ENCODE measurements at places on chromosomes 2 and 18.

DNA sequence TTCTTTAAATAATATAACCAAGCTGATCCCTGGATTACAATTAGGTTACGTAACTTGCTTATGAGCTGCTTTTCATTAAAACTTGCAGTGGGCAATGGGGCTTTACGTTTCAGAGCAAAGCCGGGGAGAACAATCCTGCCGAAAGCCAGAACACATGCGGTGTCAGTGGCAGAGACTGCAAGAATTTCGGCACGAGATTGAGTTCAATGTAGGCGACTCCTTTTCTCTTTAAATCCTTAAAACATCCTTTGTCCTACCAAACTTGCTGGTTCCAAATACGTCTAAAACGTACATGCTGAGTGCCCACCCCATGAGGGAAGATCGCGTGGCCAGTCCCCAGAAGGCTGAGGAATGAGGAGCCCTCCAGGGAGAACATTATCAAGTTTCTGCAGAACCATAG, 36.8 kb upstream of the NCOA1 start:
- DNase-seq: no peak

DNA sequence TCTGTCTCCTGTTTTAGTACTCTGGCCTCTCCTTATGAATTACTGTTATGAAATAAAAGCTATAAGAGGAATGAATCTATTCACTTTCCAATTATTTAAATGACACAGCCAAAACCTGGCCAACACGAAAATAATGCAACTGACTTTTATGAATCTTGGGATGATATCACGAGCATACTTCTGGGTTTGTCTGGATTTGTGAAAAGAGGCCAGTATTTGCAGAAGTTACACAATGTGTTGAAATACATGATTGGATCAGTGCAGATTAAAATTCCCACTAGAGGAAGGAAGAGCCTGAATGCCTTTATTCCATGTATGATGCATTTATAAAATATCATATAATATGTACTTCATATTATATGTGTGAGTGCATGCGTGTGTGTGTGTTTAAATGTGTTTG, 418.2 kb downstream of the GRB14 start:
- no peak for DNase-seq

GRCh38 chr18:22283116-22283395, 113.7 kb downstream of the GATA6 start:
- no peak for DNase-seq

- DNase-seq: no peak
Measured at GRCh38 chr2:10964052-10964790, 52.5 kb downstream of the KCNF1 start.

DNA sequence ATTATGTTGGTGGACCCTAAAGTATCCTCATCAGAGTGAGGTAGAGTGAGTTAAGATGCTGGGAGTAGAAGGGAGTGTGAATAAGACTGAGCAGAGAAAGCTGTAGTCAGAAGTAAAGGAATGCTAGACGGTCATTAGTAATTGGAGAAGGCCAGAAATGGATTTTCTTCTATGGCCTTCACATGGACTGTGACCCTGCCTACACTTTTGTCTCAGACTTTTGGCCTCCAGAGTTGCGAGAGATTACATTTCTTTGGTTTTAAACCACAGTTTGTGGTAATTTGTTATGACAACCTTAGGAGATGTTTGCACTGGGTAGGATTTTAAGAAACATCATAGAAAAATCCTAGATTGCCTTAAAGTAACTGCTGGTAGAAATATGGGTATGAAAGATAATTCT, 1267.7 kb upstream of the TMEFF2 start:
- no peak for DNase-seq

- no peak for DNase-seq
Measured at GRCh38 chr2:99876956-99877355, 265.4 kb downstream of the AFF3 start.
